ENCODE measurements at places on chromosomes 1 and 21. TPM values are rescaled to one million over a fixed set of nuclear protein-coding genes. Genes with fewer than 3 reads are reported as not detected.

DNA sequence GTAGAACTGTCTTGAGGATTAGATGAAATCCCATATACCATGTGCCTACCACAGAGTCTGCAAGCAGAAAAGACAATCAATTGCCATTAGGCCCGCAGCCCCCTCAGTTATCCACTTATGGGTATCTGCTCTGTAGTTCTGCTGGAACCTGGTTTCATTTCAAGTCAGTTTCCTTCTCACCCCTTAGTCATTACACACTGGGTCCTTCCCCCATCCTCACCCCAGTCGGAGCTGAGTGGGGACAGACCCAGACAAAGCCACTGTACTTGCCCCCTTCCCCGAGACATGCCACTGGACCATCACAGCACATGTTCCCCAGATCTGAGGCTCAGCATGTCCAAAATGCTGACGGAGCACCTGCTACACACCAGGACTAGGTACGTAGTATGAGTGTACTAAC, 21.2 kb downstream of the PGLYRP3 start:
- H3K27ac ChIP-seq, result no peak overlapping the region
- no peaks in the 10 kb centered on the region for H3K36me3 ChIP-seq
- H3K4me3 ChIP-seq, result no peak overlapping the region
- no peaks in the 10 kb centered on the region for H3K4me1 ChIP-seq

Gene PCP4
- total RNA-seq, result 3.5 TPM

- H3K4me3 ChIP-seq, result no peak overlapping the region
- H3K27me3 ChIP-seq, result no peaks in the 10 kb centered on the region
- H3K4me1 ChIP-seq, result no peaks in the 10 kb centered on the region
- no peak for DNase-seq
Measured at GRCh38 chr1:33710967-33711366, 152.9 kb upstream of the HMGB4 start.

Gene FCGR1A
- total RNA-seq, result 43.6 TPM

DNA sequence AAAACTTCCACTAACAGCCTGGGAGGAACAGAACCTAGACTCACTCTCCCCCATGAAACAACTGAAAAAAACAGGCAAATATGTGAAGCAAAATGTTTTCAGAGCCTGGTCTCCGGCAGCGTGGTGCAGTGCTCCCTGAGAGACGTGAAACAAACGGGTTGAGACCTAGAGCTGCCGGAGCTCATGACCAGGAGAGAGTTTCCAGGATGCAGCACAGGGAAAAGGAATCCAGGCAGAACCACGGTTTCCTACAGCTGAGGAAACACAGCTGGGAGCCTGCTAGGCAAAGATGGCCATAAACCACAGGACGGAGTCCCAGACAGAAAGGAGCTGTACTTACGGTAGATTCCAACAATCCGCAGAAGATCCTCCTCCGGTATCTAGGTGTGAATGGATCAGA, 20.2 kb upstream of the SLC19A1 start:
- no peak for DNase-seq
- H3K36me3 ChIP-seq, result no peaks in the 10 kb centered on the region
- H3K27ac ChIP-seq, result peak overlapping the region; percentile 38
- H3K4me3 ChIP-seq, result peak overlapping the region; percentile 21
- peaks cover 29% of the 10 kb centered on the region for H3K27me3 ChIP-seq
- H3K4me1 ChIP-seq, result no peaks in the 10 kb centered on the region

DNA sequence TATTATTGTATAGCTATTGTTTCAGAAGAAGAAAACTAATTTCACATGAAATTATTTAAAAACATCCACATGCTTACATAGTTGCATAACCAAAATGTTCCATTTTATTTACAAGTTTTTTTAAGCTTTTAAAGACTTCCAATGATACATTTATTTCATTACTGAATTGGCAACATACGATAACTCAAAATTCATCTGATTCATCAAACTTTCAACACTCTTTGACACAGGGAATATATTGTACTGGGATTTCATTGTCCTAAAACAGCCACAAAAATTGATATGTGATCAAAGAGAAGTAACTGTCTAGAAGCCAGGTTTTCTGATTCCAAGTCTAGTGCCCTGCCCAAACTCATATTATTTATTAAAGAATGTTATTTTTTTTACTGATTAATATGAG, 131.4 kb upstream of the USP24 start:
- H3K4me3 ChIP-seq, result no peak overlapping the region
- no peaks in the 10 kb centered on the region for H3K4me1 ChIP-seq
- no peak overlapping the region for H3K27ac ChIP-seq
- no peaks in the 10 kb centered on the region for H3K27me3 ChIP-seq
- no peaks in the 10 kb centered on the region for H3K36me3 ChIP-seq
- no peak for DNase-seq

DNA sequence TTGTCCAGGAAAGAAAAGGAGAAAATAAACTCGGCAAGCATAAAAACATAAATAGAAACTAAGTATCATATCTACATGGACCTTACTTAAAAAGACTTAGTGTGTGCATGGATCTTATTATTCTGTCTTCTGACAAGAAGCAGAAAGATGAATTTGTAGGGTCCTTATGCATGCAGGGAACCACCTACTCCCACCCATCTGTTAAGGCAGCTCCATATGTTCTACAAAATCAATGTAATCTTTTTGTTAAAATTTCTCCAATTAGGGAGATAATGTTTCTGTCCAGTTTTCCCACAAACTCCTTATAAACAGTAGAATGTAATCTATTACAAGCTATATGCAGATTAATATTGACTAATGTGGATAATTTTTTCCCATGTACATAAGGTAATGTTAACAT, 13.9 kb upstream of the PTPN14 start:
- no peak overlapping the region for H3K4me3 ChIP-seq
- no peaks in the 10 kb centered on the region for H3K36me3 ChIP-seq

- no peaks in the 10 kb centered on the region for H3K27me3 ChIP-seq
- no peak for DNase-seq
- H3K36me3 ChIP-seq, result no peaks in the 10 kb centered on the region
- no peaks in the 10 kb centered on the region for H3K4me1 ChIP-seq
Measured at GRCh38 chr1:200861937-200862647, 10.7 kb upstream of the GPR25 start.

Gene IGSF5
- not detected for total RNA-seq

- H3K4me1 ChIP-seq, result no peaks in the 10 kb centered on the region
- no peaks in the 10 kb centered on the region for H3K27me3 ChIP-seq
- DNase-seq, result no peak
- no peak overlapping the region for H3K4me3 ChIP-seq
Measured at GRCh38 chr1:247540581-247540980, 4.3 kb upstream of the OR2C3 start.

DNA sequence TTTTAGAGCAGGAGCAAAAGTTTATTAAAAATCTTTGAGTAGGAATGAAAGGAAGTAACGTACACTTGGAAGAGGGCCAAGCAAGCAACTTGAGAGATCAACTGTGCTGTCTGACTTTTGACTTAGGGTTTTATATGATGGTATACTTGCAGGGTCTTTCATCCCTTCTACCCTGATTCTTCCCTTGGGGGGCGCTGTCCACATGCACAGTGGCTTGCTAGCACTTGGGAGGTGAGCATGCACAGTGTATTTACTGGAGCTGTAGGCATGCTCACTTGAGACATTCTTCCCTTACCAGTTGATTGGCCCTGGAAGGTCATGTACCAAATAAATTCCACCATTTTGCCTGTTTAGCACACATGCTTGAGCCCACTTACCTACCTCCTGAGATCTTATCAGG, 1001.3 kb upstream of the ADGRL2 start:
- no peak overlapping the region for H3K27ac ChIP-seq
- no peaks in the 10 kb centered on the region for H3K27me3 ChIP-seq
- no peak for DNase-seq
- no peaks in the 10 kb centered on the region for H3K4me1 ChIP-seq

Gene MEX3A
- total RNA-seq, result 3.6 TPM

GRCh38 chr21:35923971-35924370, 136.4 kb downstream of the SETD4 start:
- H3K4me3 ChIP-seq, result no peak overlapping the region
- no peak for DNase-seq
- no peak overlapping the region for H3K27ac ChIP-seq
- H3K4me1 ChIP-seq, result no peaks in the 10 kb centered on the region
- no peaks in the 10 kb centered on the region for H3K36me3 ChIP-seq
- H3K27me3 ChIP-seq, result no peaks in the 10 kb centered on the region

DNA sequence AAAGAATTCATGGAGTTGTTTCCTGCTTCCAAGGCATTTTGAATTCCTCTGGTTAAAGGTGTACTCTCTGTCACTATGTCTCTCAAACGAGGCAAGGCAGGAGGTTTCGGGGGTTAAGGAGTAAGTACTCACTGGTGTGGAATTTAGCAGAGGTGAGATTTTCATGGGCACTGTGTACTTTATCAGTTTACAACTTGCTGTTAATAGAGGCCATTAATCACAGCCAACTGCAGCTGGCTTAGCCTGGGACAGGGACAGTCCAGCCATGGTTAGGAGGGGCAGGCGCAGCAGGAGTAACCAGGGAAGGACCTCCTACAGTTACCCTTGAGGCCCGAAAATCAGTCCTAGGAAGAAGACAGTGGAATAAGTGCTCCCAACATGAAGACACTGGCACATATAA, 18.1 kb upstream of the TMEM9 start:
- no peaks in the 10 kb centered on the region for H3K36me3 ChIP-seq
- no peak overlapping the region for H3K4me3 ChIP-seq
- no peak for DNase-seq
- H3K4me1 ChIP-seq, result no peaks in the 10 kb centered on the region
- peaks cover 9% of the 10 kb centered on the region for H3K27me3 ChIP-seq

- H3K4me1 ChIP-seq, result peaks cover 7% of the 10 kb centered on the region
- H3K27me3 ChIP-seq, result no peaks in the 10 kb centered on the region
- no peak overlapping the region for H3K4me3 ChIP-seq
- peak; percentile 84 for DNase-seq
- peaks cover 2% of the 10 kb centered on the region for H3K36me3 ChIP-seq
Measured at GRCh38 chr1:209787551-209787950, 3.2 kb upstream of the C1orf74 start.

DNA sequence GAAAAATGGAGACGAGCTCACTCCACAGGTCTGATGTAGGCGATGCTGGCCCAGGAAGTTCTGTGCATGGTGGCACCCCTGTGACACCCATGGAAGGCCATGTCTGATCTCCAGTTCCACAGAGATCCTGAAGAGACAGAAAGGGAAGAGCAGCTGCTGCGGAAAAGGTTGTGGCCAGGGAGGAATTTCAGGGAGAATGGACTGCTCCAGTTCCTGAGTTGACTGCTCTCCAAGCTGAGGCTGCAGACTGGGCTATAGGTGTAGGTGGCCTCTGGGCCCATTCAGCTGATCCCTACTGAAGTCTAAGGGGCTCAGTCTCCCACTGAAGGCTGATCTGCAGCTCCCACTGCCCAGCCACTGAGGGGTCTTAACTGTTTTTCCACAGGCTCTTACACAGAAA, 89.2 kb downstream of the ETS2 start:
- H3K36me3 ChIP-seq, result no peaks in the 10 kb centered on the region
- no peak for DNase-seq
- H3K27ac ChIP-seq, result no peak overlapping the region

DNA sequence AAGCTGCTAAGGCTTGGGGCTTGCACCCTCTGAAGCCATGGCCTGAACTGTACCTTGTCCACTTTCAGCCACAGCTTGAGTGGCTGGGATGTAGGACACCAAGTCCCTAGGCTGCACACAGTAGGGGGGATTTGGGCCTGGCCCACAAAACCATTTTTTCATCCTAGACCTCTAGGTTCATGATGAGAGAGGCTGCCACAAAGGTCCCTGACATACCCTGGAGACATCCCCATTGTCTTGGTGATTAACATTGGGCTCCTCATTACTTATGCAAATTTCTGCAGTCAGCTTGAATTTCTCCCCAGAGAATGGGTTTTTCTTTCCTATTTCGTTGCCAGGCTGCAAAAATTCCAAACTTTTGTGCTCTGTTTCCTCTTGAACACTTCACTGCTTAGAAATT, 26.3 kb upstream of the CHODL start:
- H3K27ac ChIP-seq, result no peak overlapping the region
- no peak overlapping the region for H3K4me3 ChIP-seq
- H3K27me3 ChIP-seq, result no peaks in the 10 kb centered on the region
- no peaks in the 10 kb centered on the region for H3K36me3 ChIP-seq

- no peak overlapping the region for H3K27ac ChIP-seq
- no peak for DNase-seq
- no peaks in the 10 kb centered on the region for H3K36me3 ChIP-seq
- no peaks in the 10 kb centered on the region for H3K4me1 ChIP-seq
- H3K4me3 ChIP-seq, result no peak overlapping the region
Measured at GRCh38 chr1:4027492-4028138, 127.5 kb upstream of the C1orf174 start.

Gene OPRD1
- not detected for total RNA-seq

- no peak overlapping the region for H3K4me3 ChIP-seq
- H3K36me3 ChIP-seq, result no peaks in the 10 kb centered on the region
- H3K27me3 ChIP-seq, result no peaks in the 10 kb centered on the region
Measured at GRCh38 chr1:11373029-11373894, 100.3 kb downstream of the UBIAD1 start.

GRCh38 chr21:41045534-41046268, 122.3 kb upstream of the BACE2 start:
- no peak overlapping the region for H3K27ac ChIP-seq
- no peaks in the 10 kb centered on the region for H3K36me3 ChIP-seq
- no peaks in the 10 kb centered on the region for H3K4me1 ChIP-seq
- peaks cover 13% of the 10 kb centered on the region for H3K27me3 ChIP-seq
- H3K4me3 ChIP-seq, result no peak overlapping the region

Gene HP1BP3
- 185 TPM for total RNA-seq

- peaks cover 68% of the 10 kb centered on the region for H3K36me3 ChIP-seq
- H3K4me1 ChIP-seq, result no peaks in the 10 kb centered on the region
- no peak overlapping the region for H3K4me3 ChIP-seq
- H3K27ac ChIP-seq, result no peak overlapping the region
Measured at GRCh38 chr21:36035381-36035791, 24.9 kb downstream of the SETD4 start.

Gene CSDE1
- 493 TPM for total RNA-seq

DNA sequence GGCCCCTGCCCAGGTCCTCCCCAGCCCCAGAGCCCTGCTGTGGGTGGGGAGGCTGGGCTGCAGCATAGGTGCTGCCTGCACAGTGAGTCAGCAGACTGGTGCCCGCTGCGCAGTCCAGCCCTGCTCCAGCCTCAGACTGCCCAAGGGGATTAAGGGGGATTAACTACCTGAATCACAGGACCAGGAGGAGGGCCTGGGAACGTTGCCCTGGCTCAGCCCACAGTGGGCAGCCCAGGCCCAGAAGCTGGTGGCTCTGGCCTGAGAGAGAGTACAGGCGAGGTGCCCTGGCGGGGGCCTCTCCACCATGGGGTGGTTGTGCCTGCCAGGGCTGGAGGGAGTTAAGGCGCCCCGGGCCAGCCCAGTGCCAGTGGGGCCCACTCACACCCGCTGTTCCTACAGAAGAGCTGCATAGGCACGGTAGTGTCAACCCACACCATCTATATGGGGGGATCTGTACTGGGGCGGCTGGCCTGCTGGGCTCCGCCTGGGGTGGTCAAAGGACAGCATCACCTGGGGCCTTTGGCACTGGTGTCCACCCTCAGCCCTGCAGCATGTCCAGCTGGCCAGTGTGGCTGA, 2.3 kb downstream of the OBSCN start:
- no peak overlapping the region for H3K27ac ChIP-seq
- no peaks in the 10 kb centered on the region for H3K27me3 ChIP-seq
- peaks cover 16% of the 10 kb centered on the region for H3K4me1 ChIP-seq
- no peak for DNase-seq
- no peaks in the 10 kb centered on the region for H3K36me3 ChIP-seq

Measured in left lung (tissue), 14 donors.